ENCODE measurements at places on chromosomes 1 and 21. TPM values are rescaled to one million over a fixed set of nuclear protein-coding genes. Genes with fewer than 3 reads are reported as not detected.

SPATA21 gene
- total RNA-seq = not detected

PCBP3 gene
- 4.2 TPM for total RNA-seq

CDKN2C gene
- 4.3 TPM for total RNA-seq

RPE65 gene
- not detected for total RNA-seq

CD52 gene
- total RNA-seq = not detected

OR10Z1 gene
- not detected for total RNA-seq

- H3K4me1 ChIP-seq = peaks cover 17% of the 10 kb centered on the region
- H3K4me3 ChIP-seq = no peak overlapping the region
- no peaks in the 10 kb centered on the region for H3K27me3 ChIP-seq
- H3K27ac ChIP-seq = no peak overlapping the region
- no peaks in the 10 kb centered on the region for H3K36me3 ChIP-seq
Observed at GRCh38 chr1:56481140-56481694, 98.1 kb downstream of the PLPP3 start.

DNA sequence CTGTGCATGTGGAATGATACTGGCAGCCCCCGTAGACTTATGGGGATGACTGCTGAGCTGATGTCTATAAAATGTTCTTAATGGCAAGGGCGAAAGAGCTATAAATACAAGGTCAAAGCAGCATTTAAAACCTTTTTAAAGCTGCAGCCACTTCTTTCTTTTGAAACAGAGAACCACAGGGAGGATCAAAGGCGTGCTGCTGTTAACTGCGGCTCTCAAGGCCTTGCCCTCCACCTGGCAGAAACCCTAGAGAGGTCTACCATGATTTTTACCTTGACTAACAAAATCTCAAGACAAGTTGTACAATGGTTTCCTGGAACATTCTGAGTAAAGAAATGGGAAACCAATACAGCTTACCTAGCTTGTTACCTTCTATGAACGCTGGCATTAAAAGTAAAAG, 89.7 kb downstream of the SLC45A1 start:
- H3K27ac ChIP-seq = peak overlapping the region; percentile 81
- H3K36me3 ChIP-seq = peaks cover 32% of the 10 kb centered on the region
- H3K4me1 ChIP-seq = peaks cover 64% of the 10 kb centered on the region
- H3K27me3 ChIP-seq = no peaks in the 10 kb centered on the region
- H3K4me3 ChIP-seq = no peak overlapping the region
- DNase-seq = no peak

GRCh38 chr1:1098681-1099421, 17.0 kb downstream of the C1orf159 start:
- H3K4me1 ChIP-seq = no peaks in the 10 kb centered on the region
- no peak for DNase-seq
- H3K36me3 ChIP-seq = no peaks in the 10 kb centered on the region
- H3K27ac ChIP-seq = no peak overlapping the region

- no peak overlapping the region for H3K4me3 ChIP-seq
- H3K36me3 ChIP-seq = no peaks in the 10 kb centered on the region
- no peaks in the 10 kb centered on the region for H3K27me3 ChIP-seq
- no peak overlapping the region for H3K27ac ChIP-seq
- DNase-seq = no peak
Observed at GRCh38 chr1:32051706-32052105, 21.0 kb upstream of the TMEM39B start.

- peaks cover 40% of the 10 kb centered on the region for H3K27me3 ChIP-seq
- DNase-seq = no peak
- no peak overlapping the region for H3K27ac ChIP-seq
- no peak overlapping the region for H3K4me3 ChIP-seq
- H3K4me1 ChIP-seq = peaks cover 23% of the 10 kb centered on the region
Observed at GRCh38 chr1:179812501-179813292, 64.9 kb downstream of the TOR1AIP2 start.

- H3K27me3 ChIP-seq = no peaks in the 10 kb centered on the region
- H3K4me1 ChIP-seq = no peaks in the 10 kb centered on the region
- no peaks in the 10 kb centered on the region for H3K36me3 ChIP-seq
- H3K27ac ChIP-seq = no peak overlapping the region
Observed at GRCh38 chr1:244952940-244953339, 88.6 kb upstream of the HNRNPU start.

GRCh38 chr1:195754874-195755273, 853.4 kb downstream of the KCNT2 start:
- H3K36me3 ChIP-seq = no peaks in the 10 kb centered on the region
- no peaks in the 10 kb centered on the region for H3K27me3 ChIP-seq
- no peak overlapping the region for H3K27ac ChIP-seq
- H3K4me1 ChIP-seq = no peaks in the 10 kb centered on the region

DNA sequence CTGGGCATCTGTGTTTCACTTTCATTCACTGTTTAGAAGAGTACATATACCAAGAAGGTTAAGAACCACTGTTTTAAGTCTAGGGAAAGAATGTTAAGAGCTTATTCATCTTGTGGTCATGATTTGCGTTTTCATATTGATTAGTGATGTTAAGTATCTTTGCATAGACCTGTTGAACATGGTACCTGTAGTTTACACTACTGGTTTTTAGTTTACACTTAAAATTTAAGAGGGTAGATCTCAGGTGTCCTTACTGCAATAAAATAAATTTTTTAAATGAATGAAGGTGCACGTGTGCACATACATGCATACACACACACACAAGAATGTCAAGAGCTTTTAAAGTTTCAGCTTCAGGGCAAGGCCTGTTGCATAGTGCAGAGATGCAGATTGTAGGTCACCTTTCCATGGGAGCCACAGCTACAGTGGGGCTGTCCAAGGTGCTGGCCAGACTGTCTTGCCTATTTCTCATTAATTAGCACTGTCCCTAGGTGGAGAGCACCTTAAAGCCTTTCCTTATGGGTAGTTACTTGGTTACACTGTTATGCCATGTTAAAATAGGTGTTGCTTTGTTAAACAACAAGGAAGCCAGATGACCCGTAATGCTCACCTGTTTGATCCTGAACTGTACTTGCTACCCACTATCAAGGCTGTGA, 543.0 kb upstream of the DAB1 start:
- DNase-seq = no peak
- H3K4me3 ChIP-seq = no peak overlapping the region
- H3K27me3 ChIP-seq = no peaks in the 10 kb centered on the region
- no peaks in the 10 kb centered on the region for H3K36me3 ChIP-seq

DNA sequence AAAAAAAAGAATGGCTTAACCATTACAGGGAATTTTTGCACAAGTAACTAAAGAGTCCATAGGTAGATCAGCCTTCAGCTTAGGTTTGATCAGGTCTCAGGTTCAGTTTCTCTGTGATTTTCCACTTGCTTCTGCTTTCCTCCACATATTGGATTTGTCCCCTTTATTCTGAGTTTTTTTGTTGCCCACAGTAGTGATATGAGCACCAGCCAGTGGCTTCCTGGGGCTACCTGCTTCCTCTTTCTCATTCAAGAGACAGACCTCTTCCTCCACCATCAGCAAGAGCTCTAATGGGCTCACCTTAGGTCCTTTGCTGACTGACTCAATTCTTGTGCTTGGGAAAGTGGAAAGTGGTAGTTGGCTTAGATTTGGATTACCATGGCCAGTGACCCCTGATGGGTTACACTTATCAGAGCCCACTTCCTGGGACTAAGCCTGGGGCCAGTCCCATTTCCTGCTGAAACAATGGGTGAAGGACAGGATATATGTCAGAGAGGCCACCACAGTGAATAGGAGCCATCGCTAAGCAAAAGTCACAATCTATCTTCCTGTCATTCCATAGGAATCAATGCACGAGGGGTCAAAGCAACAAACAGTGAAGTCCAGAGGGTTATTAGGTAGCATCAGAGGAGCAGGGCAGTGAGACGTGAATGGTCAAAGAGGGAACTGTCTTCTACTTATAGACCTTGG, 12.8 kb upstream of the PLA2G2E start:
- no peak overlapping the region for H3K4me3 ChIP-seq
- no peak for DNase-seq
- H3K4me1 ChIP-seq = no peaks in the 10 kb centered on the region
- H3K27me3 ChIP-seq = no peaks in the 10 kb centered on the region
- no peak overlapping the region for H3K27ac ChIP-seq

- H3K4me3 ChIP-seq = no peak overlapping the region
- no peaks in the 10 kb centered on the region for H3K36me3 ChIP-seq
- DNase-seq = no peak
- H3K4me1 ChIP-seq = no peaks in the 10 kb centered on the region
Observed at GRCh38 chr1:212689196-212689725, 10.4 kb downstream of the BATF3 start.

GRCh38 chr1:160540859-160541233, 17.8 kb upstream of the SLAMF6 start:
- H3K4me1 ChIP-seq = peaks cover 56% of the 10 kb centered on the region
- no peaks in the 10 kb centered on the region for H3K27me3 ChIP-seq
- no peaks in the 10 kb centered on the region for H3K36me3 ChIP-seq
- peak overlapping the region; percentile 86 for H3K27ac ChIP-seq
- DNase-seq = no peak

GRCh38 chr1:216750961-216751360, 27.7 kb upstream of the ESRRG start:
- no peaks in the 10 kb centered on the region for H3K27me3 ChIP-seq
- H3K27ac ChIP-seq = no peak overlapping the region
- H3K4me1 ChIP-seq = peaks cover 7% of the 10 kb centered on the region
- no peak for DNase-seq
- no peak overlapping the region for H3K4me3 ChIP-seq

- H3K4me1 ChIP-seq = no peaks in the 10 kb centered on the region
- H3K27ac ChIP-seq = no peak overlapping the region
- H3K27me3 ChIP-seq = peaks cover 11% of the 10 kb centered on the region
- H3K4me3 ChIP-seq = no peak overlapping the region
- no peaks in the 10 kb centered on the region for H3K36me3 ChIP-seq
- DNase-seq = no peak
Observed at GRCh38 chr21:32886339-32886738, 114.8 kb upstream of the PAXBP1 start.

- DNase-seq = peak; percentile 61
- peak overlapping the region; percentile 86 for H3K27ac ChIP-seq
- H3K4me1 ChIP-seq = peaks cover 30% of the 10 kb centered on the region
Observed at GRCh38 chr1:64505232-64505943, 35.5 kb downstream of the CACHD1 start.
